Trophoblast cell (in vitro differentiated cells and primary cell): ENCODE measurements at places on chromosomes 12 and 14.

DNA sequence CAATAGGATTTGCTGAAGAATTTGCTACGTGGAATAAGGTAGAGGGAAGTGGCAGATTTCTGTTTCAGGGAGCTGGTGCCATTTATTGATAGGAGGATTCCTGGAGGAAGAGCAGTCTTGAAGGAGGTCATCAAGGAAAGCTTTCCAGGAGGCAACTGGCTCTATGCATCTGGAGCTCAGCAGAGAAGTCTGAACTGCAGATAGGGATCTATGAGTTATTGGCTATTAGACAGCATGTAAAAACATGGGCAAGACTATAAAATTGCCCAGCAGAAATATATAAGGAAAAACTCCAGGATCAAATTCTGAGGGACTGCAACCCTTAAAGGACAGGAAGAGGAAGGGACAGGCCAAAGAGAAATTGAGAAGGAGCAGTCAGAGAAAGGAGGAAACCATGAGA, 8.9 kb upstream of the RAP1B start:
- DNase-seq, result no peak

GRCh38 chr12:107549651-107550480, 135.7 kb upstream of the PWP1 start:
- no peak for DNase-seq

DNA sequence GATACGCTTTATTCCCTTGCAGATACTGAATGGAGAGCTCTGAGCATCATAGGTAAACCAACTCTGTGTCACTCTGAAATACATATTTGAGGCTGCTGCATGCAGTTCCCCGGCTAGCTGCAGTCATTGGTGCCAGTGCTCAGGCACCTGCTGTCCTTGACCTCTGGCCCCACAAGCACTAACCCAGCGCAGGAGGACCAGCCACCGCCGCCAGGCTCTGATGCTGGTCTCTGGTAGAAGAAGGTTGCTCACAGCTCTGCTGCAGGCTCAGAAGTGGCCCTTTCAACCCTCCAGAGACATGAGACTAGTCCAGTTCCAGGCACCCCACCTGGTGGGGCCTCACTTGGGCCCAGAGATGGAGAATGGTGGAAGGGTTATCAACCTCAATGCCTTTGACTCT, 34.5 kb upstream of the PTPRB start:
- DNase-seq, result no peak

- no peak for DNase-seq
Observed at GRCh38 chr14:31080484-31080883, 54.3 kb upstream of the STRN3 start.

DNA sequence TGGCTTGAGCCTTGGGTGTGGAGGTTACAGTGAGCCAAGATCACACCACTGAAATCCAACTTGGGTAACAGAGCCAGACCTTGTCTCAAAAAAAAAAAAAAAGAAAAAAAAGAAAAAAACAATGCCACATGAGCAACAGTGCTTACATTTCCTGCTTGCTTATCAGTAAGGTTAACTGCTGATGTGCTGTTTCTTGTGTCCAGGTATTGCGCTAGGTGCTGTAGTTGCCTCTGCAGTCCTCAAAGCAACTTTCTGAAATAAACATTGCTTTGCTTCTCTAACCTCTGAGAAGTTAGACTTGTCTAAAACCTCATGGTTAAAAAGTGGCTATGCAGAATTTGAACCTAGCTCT, 24.7 kb downstream of the RNF34 start:
- DNase-seq, result no peak

DNA sequence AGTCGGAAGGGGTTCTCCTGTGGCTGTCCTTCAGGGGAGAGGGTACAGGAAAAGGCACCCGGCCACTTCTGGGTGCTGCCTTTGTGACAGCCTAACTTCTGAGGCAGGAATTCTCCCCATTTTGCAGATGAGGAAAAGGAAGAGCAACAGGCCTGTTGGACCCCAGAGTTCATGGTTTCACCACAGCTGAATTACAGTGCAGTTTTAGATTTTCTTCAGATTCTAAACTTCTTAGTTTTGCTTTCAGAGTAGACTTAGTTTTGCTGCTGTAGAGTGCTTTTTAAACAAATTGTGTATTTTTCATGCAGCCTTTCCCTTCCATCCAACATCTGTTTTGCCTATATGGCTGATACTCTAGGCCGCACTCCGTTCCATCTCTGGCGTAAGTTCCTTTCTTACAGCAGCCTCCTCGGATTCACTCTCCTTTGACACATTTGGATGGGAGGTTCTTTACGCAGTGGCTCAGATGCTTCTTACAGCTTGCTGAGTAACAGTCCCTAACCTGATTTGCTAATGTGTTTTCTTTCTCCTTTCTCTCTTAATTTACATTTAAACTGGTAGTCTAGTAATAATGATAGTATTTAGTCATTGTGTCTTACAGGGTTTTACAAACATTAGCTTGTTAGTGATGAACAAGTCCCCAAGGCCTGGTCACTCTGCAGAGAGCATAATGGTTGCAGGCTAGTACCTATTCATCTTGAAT, 7.8 kb downstream of the TRAF3 start:
- no peak for DNase-seq

DNA sequence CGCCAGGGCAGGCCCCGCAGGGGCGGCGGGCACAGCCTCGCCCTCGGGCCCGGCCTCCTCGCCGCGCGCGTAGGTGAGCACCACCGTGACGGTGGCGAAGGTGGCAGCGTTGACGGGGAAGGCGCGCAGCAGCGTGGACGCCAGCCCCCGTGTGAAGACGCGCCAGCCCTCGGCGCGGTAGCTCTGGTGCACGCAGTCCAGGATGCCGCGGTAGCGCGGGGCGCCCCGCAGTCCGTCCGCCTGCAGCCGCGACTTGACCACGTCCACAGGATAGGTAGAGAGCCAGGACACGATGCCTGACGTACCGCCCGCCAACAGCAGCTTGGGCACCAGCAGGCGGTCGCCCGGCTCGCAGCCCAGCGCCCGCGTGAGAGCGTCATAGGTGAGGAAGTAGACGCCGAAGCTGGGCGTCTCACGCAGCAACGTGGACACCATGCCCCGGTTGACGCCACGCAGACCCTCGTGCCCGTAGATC, 13.9 kb downstream of the SLC25A29 start:
- no peak for DNase-seq

GRCh38 chr14:71399057-71399487, 491.8 kb downstream of the PCNX1 start:
- DNase-seq, result peak; percentile 37

DNA sequence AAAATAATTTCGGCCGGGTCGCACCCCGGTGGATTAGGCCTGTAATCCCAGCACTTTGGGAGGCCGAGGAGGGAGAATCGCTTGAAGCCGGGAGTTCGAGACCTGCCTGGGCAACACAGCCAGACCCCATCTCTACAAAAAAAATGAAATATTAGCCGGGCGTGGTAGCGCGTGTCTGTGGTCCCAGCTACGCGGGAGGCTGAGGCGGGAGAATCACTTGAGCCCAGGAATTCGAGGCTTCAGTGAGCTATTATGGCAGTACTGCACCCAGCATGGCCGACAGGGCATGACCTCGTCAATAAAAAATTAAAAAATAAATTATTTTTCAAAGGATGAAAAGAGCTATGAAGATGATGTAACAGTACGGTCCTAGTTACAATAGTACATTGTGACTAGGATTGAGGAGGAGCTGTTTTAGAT, 523 bp downstream of the GTF2H3 start:
- DNase-seq, result no peak

- peak; percentile 79 for DNase-seq
Observed at GRCh38 chr12:15276088-15276698, 46.1 kb upstream of the PTPRO start.

GRCh38 chr14:91674911-91675310, 57.0 kb downstream of the CATSPERB start:
- no peak for DNase-seq

- DNase-seq, result no peak
Observed at GRCh38 chr14:73824127-73824526, 27.5 kb upstream of the PTGR2 start.

DNA sequence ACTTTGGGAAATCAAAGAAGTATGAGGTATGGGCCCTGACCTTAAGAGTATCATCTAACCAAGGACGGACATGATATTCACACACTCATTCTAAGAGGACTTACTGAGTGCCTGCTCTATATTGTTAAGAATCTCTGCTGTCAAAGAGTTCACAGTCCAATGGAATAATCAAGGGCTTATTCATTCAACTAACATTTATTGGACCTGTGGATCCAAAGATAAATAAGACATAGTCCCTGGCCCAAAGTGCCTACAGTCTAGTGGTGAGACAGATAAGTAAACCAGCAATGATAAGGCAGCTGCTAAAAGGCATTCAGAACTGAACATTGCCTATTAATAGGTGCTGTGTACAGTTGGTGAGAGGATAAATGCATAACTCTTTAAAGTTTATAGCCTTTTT, 11.0 kb downstream of the WDR20 start:
- DNase-seq, result no peak

DNA sequence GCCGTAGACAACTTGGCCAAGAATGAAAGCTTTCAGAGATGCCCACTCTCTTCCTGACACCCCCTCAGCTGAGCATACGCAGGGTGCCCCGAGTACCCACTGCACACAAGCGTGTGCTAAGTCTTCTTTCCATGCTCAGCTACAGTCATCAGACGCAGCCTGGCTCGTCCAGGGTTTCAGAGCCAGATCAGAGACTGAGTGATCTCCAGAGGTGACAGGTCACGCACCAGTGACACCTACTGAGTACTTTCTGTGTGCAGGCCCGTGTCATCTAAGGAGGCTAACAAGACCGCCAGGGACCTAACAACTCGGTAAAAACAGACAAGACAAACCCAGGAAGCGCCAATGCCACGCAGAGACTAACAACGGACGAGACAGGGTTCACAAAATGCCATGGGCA, 25.1 kb downstream of the STX2 start:
- no peak for DNase-seq

DNA sequence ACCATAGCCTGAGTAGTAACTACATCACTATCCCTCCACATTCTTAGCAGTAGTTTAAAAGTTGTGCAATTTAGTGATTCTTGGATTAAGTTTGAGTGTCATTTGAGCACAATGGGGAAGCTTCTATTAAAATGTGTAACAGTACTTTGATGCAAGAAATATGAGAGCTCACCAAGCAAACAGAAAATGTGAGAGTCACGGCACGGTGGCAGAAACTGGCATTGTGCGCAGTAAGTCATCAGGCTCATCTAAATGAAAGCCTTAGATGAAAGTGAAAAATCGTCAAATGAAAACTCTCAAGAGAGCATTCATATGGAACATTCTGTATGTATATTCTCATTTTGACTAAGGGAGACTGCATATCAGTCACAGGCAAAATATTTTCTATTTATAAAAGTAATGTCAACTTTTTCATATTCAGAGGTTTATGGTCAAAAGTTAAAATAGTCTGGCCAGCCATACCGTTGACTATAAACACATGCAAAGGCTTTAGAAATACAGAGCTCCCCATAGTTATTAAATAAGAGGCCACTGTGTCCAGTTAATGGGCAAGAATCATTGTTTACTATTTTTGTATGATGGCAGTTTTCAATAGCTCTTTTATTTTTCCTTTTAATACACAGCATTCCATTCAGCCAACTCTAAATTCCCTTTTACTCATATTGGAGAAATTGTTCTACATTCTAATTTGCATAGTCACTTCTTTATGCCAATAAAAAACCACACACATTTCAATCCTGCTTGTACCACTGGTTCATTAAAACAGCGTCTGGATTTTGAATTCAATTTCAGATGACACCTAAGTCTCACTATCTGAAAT, 167.9 kb downstream of the PRKD1 start:
- DNase-seq, result no peak

GRCh38 chr14:32417956-32418552, 89.0 kb downstream of the AKAP6 start:
- no peak for DNase-seq

DNA sequence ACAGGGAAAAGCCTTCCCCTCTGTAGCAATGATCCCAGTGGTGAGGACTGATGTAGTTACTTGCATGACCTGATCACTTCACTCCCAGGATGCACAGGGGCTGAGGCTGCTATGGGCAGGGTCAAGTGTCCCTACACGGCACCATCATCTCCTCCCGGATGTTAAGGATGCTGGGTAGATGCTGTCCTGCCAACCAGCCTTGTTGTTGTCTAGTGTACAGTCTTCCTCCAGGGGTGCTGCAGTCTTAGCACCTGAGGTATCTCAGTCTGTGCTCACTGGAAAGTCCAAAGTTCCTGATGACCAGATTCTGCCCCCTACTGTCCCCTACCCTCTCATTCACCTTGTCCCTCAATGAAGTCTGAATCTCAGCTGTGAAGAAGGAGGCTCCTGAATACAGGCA, 20.1 kb downstream of the CPM start:
- no peak for DNase-seq

DNA sequence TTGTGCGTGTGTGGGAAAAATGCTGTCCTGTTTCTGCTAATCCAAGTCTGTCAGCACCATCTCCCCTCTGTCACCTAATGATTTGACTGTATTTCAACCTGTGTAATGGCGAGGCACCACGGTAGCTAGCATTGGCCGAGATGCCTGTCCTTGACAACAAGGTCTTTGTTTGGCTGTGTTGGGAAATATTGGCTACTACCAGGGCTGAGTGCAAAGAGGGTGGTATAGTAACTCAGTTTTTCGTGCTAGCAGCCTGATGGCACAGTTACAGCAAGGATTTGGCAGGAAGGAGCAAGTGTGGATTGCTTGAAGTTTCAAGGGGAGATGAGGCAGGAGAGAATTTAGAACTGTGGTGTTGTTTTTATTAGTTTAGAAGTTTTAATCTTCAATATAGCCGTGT, 440.3 kb upstream of the RGS6 start:
- no peak for DNase-seq

- peak; percentile 1 for DNase-seq
Observed at GRCh38 chr12:65123435-65124063, 2.4 kb upstream of the WIF1 start.

DNA sequence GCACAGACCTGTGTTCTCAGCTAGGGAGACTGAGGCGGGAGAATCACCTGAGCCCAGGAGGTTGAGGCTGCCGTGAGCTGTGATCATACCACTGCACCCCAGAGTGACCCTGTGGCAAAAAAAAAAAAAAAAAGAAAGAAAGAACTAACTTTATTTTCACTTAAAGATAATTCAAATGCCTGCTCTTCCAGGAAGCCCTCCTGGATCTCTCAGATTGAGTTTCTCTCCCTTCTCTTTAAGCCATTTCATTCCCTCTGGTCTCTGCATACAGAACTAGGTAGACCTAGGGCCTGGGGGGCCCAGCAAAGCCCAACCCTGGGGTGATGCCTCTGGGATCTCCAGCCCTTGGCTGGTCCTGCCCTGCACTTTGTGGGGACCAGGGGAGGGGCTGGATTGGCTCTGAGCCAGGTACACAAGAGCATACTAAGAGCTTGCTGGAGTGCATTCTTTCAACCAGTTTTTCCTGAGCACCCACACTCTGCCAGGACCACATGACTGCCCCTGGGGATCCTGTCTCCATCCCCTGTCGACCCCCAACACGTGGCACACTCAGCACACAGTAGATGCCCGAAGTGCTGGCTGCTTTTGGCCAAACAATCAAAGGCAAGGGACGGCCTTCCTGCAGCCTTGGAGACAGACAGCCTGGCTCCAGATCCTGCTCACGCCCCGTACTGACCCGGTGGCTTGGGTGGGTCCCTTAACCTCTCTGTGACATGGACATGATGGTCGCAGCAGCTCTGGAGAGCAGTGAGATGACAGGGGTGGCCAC, 52.7 kb downstream of the CYP46A1 start:
- DNase-seq, result no peak
